ENCODE measurements at places on chromosomes 3 and 15. TPM values are rescaled to one million over a fixed set of nuclear protein-coding genes. Genes with fewer than 3 reads are reported as not detected.

The ACKR2 gene
- 0.10 TPM for total RNA-seq

The GUCA1C gene
- total RNA-seq, result not detected

The NUP210 gene
- total RNA-seq, result 63.0 TPM

The ZNF774 gene
- total RNA-seq, result under 0.01 TPM

The SLC2A2 gene
- total RNA-seq, result not detected

The RPP25 gene
- 0.31 TPM for total RNA-seq

The SI gene
- total RNA-seq, result not detected

The SMCO1 gene
- total RNA-seq, result not detected

The ATP1B3 gene
- 16.8 TPM for total RNA-seq

The FRMD5 gene
- not detected for total RNA-seq

The P2RY14 gene
- 2.3 TPM for total RNA-seq

The CCDC13 gene
- total RNA-seq, result 0.94 TPM

The ATP2C1 gene
- 46.8 TPM for total RNA-seq

The ITPKA gene
- total RNA-seq, result 0.10 TPM

The SEMA5B gene
- total RNA-seq, result not detected

The GOLGA6L1 gene
- total RNA-seq, result not detected

The PATL2 gene
- 19.2 TPM for total RNA-seq

The SOX14 gene
- total RNA-seq, result not detected

The ETV5 gene
- total RNA-seq, result 0.42 TPM

The LRTM1 gene
- not detected for total RNA-seq

The ALDH1A3 gene
- 0.10 TPM for total RNA-seq

The PLA2G4E gene
- not detected for total RNA-seq

The AHSG gene
- not detected for total RNA-seq

The TGM4 gene
- total RNA-seq, result not detected

The KBTBD13 gene
- total RNA-seq, result under 0.01 TPM

The SPINK8 gene
- total RNA-seq, result not detected

The CYB561D2 gene
- 10.8 TPM for total RNA-seq

The FBXO45 gene
- total RNA-seq, result 8.7 TPM

Data from mononuclear cell (primary cell).